ENCODE measurements at places on chromosomes 16 and 17.

DNA sequence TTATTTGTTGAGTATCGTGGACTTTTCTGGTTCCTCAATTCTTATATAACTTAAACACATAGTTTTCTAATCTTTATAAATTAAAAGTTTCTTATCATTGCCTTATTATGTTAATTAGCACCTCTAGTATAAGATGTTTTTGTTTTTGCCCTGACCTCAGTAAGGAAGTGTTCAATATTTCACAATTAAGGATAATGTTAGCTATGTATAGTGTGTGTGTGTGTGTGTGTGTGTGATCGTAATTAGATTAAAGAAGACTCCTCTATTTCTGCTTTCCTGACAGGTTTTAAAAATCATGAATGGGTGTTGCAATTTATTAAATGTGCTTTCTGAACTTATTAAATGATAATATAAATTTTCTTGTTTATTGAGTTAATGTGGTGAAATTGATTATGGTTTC is 12.0 kb downstream of the IL21R start:
- DNase-seq: no peak
- H3K27ac ChIP-seq: no peak overlapping the region
- H3K4me3 ChIP-seq: no peak overlapping the region
- peaks cover 9% of the 10 kb centered on the region for H3K27me3 ChIP-seq
- no peaks in the 10 kb centered on the region for H3K4me1 ChIP-seq

- H3K27me3 ChIP-seq: no peaks in the 10 kb centered on the region
- H3K36me3 ChIP-seq: peaks cover 19% of the 10 kb centered on the region
- no peak overlapping the region for H3K4me3 ChIP-seq
- DNase-seq: no peak
- peaks cover 27% of the 10 kb centered on the region for H3K4me1 ChIP-seq
Observed at GRCh38 chr17:75773808-75774470, 8.9 kb upstream of the GALK1 start.

DNA sequence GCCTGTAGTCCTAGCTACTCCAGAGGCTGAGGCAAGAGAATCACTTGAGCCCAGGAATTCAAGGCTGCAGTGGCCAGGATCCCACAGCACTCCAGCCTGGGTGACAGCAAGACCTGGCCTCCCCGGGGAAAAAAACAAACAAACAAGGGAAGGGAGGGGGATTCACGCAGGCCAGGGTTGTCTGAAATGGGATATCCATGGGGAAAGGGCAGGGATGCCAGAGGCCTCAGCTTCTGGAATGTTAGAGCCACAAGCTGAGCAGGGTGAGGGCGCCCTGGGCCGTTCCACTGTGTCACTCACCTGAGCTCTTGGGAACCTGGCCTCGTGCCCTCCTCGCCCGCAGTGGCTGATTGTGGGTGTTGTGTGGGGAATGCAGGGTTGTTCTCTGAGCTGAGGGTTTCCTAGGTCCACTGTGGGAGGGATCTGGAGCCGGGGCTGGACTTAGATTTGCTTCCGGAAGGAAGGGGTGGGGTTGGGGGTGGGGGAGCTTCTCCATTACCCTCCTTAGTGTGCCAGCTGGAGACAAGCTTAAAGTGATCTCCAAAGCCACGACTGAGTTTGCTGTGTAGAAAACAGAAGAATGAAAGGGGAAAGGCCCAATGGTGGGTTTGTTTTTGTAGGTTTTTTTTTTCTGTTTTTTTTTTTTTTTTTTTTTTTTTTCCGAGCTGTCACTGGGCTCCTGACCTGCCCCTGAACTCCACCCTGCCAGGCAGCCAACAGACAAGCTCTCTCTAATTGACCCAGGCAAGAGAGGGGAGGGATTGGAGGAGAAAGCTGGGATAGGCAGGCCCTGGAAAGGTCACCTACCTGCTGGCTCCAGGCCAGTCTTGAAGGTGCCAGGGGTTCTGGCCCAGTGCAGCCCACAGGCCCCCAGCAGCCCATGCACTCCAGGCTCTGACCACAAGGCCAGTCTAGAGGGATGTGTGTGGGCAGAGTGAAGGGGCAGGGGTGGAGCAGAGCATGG is at the start of gene SULT1A1:
TSS of gene SULT1A1 (minus strand) at position 414 of the 964 bp plus-strand sequence. CDS start 1,189 bp downstream, outside the sequence.
- H3K36me3 ChIP-seq: no peaks in the 10 kb centered on the region
- DNase-seq: no peak
- peak within 1 kb of the TSS; percentile 58 for H3K4me3 ChIP-seq
- H3K27ac ChIP-seq: peak within 1 kb of the TSS; percentile 59

- no peak for DNase-seq
- H3K27ac ChIP-seq: no peak overlapping the region
- H3K36me3 ChIP-seq: peaks cover 20% of the 10 kb centered on the region
- H3K27me3 ChIP-seq: no peaks in the 10 kb centered on the region
- H3K4me3 ChIP-seq: no peak overlapping the region
- H3K4me1 ChIP-seq: no peaks in the 10 kb centered on the region
Observed at GRCh38 chr16:11379420-11379819, 34.2 kb downstream of the RMI2 start.

DNA sequence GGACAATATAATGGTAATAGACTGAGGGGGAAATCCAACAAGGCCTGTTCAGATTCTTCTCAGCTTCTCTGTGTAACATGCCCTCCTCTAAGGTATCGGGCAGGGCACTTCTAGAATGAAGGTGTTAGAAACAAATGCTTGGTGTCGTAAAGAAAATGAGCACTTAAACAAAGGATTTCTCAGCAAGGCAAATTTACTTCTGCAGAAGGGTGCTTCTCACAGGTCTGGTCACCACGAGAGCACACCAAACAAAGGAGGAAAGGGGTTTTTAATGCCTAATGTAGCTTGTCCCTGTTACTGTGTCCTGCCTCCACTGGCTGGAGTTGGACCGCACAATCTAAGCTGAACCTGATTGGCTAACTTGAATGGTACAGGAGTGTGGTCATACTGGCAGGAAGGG is 642.6 kb upstream of the CDH8 start:
- H3K36me3 ChIP-seq: no peaks in the 10 kb centered on the region
- no peak overlapping the region for H3K4me3 ChIP-seq
- H3K27me3 ChIP-seq: no peaks in the 10 kb centered on the region
- no peak for DNase-seq
- H3K27ac ChIP-seq: no peak overlapping the region

GRCh38 chr16:76579277-76579922 is 302.2 kb downstream of the CNTNAP4 start:
- H3K36me3 ChIP-seq: no peaks in the 10 kb centered on the region
- DNase-seq: no peak
- H3K27me3 ChIP-seq: peaks cover 13% of the 10 kb centered on the region
- no peak overlapping the region for H3K27ac ChIP-seq
- no peak overlapping the region for H3K4me3 ChIP-seq

DNA sequence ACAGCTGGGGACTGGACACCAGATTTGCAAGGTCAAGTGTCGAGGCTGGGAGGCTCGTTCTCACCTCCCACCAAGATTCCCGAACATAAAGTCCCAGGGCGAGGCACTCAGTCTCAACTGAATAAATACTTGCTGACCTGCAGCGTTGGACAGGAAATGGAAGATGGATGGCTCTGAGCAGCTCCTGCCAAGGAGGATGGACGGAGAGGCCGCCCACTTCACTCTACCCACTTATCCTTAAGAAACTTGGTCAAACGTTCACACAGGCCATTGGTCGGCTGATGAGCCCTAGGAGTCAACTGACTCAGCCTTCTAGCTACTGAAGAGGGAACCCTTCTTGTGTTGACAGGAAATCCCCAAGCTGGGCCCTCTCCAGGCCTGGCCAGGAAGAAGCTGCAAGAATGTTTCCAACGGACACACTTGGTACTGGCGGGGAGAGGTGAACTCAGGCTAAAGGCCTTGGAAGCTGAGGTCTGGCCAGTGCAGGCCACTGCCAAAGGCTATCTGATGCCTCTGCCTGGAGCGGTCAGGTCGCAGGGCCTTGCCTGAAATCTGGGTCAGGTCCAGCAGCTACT is 50.0 kb downstream of the VAC14 start:
- no peak for DNase-seq
- H3K4me1 ChIP-seq: peaks cover 20% of the 10 kb centered on the region
- peak overlapping the region; percentile 59 for H3K27ac ChIP-seq
- H3K36me3 ChIP-seq: no peaks in the 10 kb centered on the region
- no peak overlapping the region for H3K4me3 ChIP-seq

DNA sequence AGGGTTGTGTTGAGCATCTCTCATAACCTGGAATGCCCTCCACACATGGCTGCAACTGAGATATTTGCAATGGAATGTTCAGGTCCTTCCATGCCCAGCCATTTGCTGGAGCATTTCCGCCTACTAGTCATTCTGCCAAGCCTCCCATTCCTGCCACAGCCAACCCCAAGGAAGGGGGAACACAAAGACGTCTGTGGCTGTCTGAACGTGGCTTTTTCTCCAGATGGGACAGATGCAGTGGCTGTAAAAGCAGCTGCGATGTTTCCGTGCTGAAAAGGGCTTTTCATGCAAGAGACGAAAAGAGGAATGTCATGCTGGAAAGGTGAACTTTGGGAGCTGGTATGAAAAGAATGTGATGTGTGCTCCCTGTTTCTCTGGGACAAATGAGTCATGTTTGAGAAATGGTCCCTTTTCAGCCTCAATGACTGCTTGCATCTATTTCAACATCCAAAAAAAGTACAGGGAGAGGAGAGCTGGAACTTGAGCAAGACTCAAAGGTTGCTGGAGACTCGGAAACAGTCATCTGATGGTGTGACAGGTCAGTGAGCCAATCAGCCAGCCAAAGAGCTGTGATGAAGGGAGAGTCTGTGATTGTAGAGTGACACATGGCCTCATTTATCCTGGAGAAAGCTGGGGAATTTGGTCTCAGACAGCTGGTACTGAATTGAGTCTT is 208.9 kb downstream of the SHISA9 start:
- H3K36me3 ChIP-seq: no peaks in the 10 kb centered on the region
- H3K27me3 ChIP-seq: no peaks in the 10 kb centered on the region
- no peak overlapping the region for H3K4me3 ChIP-seq
- no peak for DNase-seq

DNA sequence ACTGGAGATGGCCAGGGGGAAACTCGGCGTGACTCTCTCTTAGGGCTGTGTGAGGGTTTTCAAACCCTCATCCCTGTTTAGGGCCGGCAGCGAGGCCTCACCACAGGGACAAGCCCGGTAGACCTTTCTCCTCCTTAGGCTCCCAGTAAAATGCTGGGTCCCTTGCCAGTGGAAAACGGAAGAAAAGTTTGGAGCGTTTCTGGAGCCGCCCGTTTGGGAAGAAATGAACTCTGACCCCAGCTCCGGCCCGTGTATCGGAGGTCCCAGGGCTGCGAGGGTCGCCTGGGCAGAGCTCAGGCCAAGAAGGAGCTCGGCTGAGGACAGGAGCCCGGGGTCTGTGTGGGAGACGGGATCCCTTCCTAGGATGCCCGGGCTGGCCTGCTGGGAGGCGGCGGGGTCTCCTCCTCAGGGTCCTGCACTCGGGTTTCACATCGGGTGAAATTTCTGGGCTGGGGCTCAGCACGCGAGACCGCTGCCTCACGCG is 23.2 kb downstream of the ZNF213 start:
- H3K4me3 ChIP-seq: peak overlapping the region; percentile 86
- H3K4me1 ChIP-seq: peaks cover 6% of the 10 kb centered on the region
- H3K27ac ChIP-seq: peak overlapping the region; percentile 95
- no peaks in the 10 kb centered on the region for H3K36me3 ChIP-seq
- H3K27me3 ChIP-seq: peaks cover 18% of the 10 kb centered on the region
- no peak for DNase-seq

- peaks cover 2% of the 10 kb centered on the region for H3K27me3 ChIP-seq
- no peak overlapping the region for H3K27ac ChIP-seq
- H3K4me3 ChIP-seq: no peak overlapping the region
- H3K4me1 ChIP-seq: peaks cover 2% of the 10 kb centered on the region
- H3K36me3 ChIP-seq: no peaks in the 10 kb centered on the region
- no peak for DNase-seq
Observed at GRCh38 chr16:77696149-77696548, 26.2 kb upstream of the NUDT7 start.

DNA sequence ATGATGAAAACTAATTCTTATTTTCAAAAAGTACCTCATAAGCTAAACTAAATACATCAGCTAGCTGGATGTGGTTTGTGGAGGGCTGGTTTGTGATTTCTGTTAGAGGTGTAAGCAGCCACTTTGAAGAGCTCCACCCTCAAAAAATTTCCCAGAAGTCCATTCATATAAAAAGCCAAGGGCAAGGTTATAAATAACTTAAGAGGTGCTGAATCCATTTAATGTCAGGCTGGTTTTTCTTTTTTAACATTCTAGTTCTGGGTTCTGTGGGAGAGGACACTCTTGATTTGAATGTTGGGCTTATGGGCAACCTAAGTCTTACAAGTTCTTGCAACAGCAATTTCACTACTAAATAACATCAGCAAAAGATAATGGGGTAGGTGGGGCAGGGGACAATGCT is 3.4 kb upstream of the WIPI1 start:
- no peaks in the 10 kb centered on the region for H3K27me3 ChIP-seq
- H3K36me3 ChIP-seq: no peaks in the 10 kb centered on the region
- H3K27ac ChIP-seq: no peak overlapping the region
